Stimulated activated CD4-positive, alpha-beta T cell treated with anti-CD3 and anti-CD28 coated beads, Interleukin-1b, Interleukin-23, amount 100 ng/mL, for 4 hours (primary cell): ENCODE measurements at places on chromosomes 2 and 18.

- no peak for DNase-seq
Measured at GRCh38 chr2:153819501-153819900, 52.2 kb upstream of the GALNT13 start.

GRCh38 chr2:205471776-205472175 lies 210.5 kb upstream of the NRP2 start:
- no peak for DNase-seq

DNA sequence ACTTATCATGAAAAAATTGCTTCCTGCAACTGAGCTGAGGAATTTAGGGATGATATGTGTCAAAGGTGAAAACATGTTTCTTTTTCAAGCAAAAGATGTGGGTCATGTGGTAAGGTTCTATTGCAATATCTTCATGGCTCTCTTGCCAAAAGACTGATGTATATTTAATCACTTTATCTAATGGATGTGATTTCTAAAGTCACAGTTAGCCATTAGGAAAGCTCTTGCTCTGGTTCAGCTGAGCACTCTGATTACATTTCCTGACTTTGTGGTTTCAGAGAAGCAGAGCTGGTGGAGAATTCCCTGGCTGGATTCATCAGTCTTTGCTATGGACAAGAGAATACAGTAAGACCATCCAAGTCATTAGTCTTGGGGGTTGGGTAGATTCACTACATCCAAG lies 24.4 kb downstream of the SCN9A start:
- DNase-seq = no peak

DNA sequence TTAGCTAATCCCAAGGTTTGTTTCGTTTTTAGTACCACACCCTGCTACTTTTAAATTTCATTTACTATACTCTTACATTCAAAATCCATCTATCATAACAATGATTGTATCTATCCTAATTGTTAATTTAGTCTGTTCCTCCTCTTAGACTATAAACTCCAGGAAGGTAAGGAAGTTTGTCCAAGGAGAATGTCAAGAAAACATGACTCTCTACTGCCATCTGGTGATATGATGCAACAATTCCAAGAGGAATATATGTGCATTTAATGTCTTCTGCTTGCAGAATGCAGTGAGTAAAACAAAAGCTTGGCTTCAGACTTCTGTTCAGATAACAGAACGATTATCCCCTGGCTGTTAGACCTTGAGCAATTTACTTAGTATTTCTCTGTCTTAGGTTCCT lies 1267.1 kb downstream of the LRP1B start:
- DNase-seq = no peak

- DNase-seq = no peak
Measured at GRCh38 chr2:235935773-235936172, 232.4 kb downstream of the GBX2 start.

DNA sequence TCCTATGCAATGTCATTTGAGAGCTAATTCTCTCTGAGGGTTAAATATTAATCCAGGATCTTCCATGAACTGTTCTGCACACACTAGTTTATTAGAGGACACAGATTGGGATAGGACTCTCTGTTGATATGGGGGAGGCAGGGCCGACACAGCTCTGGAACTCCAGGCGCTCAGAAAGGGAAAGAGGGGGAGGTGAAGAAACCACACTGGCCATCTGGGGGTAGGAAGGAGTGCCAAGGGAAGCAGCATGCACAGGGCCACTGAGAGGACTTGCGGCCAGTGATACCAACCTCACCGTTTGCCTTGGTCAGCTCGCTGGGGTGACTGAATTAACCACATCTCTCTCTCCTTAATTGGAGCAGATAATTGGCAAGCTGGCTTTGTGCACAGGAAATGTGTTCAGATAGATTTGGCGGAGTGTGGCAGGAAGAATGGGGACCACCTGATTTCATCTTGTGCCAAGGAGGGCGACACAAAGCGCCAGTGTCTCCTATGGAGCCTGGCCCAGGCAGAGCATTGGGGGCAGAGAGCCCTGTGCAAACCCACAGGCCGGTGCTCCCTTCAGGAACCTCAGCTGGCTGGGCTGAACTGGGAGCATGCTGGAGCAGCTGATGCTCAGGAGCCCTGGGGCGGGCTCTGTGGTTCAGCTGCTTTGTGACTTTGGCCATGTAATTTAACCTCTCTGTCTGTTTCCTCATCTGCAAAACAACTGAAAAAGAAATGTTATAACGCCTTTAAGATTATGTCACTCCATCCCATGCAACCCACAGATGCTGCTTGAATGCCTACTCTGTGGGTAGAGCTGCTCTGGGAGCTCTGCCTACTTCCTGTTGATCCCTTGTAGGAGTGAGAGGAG lies 114.7 kb upstream of the STON1 start:
- DNase-seq = no peak

- DNase-seq = no peak
Measured at GRCh38 chr2:5459041-5459440, 233.1 kb upstream of the SOX11 start.

DNA sequence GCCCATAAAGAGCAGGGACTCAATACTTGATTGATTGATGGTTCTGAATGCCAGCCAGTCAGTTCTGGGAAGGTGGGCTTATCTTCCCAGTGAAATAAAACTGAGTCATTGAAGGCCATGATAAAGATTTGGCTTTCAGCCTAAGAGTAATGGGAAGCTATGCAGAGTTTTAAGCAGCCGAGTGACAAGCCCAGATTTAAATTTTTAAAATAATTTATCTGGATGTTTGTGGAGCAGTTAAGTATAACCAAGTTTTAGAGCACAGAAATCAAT lies 122.8 kb downstream of the RAPGEF4 start:
- DNase-seq = no peak

DNA sequence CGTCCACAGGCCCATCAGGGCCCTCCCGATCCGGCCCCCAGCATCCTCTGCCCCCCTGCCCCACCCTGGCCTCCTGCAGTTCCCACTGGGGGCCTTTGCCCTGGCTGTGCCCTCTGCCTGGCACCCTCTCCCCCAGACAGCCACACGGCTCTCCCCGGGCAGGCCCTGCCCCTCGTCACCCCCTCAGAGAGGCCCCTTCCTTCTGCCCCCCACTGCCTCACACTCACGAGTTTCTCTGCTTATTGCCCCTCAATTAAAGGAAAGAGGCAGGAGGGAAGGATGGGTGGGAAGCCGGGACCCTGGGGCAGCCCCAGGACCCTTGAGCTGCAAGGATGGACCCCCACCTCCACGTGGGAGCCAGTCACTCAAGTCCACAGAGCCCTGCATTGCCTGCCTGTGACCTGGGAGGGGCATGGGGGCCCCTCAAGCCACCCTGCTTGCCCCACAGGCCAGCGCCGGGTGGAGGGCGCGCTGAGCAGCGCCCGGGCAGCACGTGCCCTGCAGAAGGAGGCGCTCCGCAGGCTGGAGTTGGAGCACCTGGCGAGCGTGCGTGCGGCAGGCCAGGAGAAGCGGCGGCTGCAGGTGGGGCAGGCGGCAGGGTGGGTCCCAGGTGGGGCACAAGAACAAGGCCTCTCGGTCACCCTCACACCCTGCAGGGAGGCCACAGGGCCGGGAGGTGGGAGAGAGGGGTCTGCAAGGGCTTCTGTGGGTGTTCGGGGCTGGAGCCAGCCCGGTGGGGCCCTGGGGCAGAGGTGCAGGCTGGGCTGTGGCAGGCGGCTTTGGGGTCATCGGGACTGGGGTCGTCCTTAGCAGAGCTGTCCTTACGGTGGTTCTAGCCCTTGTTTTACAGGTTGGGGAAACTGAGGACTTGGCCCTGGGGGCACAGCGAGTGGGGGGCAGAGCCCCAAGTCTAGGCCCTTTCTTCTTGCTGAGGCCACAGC lies 30.5 kb upstream of the SNED1 start:
- DNase-seq = no peak

DNA sequence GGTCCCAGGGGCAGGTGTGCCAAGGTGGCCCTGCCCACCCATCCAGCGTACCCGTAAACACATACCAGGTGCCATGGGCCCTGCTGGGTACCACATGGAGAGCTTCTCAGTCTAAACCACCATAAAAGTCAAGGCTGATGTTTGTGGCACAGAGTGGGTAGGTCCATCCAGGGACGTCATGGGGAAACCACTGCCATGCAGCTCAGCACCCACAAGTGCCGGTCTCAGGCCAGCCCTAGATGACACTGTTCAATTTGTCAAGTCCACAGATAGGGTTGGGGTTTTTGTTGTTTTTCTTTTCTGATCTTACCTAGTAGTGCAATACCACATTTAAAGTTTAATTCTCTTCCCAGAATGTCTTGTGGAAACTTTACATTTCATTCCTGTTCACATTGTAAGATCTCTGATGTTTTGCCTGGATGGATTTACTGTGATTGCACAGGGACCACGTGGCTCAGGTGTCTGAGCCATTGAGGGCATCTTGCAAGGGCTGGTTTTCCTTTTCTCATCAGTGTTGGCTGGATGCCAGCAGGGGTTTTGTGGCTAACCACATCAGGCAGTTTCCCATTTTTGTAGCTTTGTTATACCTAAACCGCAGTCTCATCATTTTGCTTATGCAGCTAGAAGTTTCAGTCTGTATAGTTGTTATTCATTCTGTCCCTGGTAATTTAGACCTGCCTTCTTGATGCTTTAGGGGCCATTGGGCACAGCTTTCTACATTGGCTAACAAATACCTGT lies 64.7 kb downstream of the STK25 start:
- DNase-seq = peak; percentile 92

GRCh38 chr18:61851940-61852451 lies 40.8 kb downstream of the RNF152 start:
- no peak for DNase-seq

DNA sequence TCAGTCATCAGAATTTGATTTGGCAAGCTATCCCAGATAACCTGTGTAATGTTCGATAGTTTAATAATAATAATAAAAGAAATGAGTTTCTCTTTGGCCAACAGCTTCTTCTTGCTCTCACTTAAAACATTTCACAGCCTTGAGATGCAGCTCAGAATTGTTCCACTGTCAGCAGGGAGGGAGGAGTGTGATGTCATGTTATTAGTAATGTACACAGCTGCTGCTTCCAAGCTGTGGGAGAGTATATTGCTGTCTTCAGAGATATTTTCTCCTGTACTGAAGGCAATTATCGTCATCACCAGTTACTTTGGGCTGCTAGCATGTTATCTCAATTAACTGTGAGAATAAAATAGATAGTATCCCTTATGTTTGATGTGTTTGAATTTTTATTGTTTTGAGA lies 146.9 kb upstream of the MAP3K20 start:
- no peak for DNase-seq

DNA sequence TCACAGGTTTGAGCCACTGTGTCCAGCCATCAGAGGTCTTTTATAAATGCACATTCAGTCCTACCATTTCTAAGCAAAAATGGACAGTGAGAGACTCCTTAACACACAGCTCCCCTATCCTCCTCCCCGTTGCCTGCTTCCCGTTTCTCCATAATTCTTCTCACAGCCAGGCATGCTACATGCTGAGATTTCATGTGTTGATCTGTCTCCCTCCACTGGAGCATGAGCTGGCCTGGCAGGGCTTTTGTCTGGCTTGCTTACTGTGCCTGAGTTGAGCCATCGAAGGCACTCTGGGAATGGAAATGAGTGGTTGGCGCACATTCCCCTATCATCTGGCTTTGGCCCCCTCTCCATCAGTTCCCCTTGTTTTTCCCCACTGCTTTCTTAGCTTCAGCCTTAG lies 413.5 kb downstream of the PTPRM start:
- no peak for DNase-seq

GRCh38 chr2:45096996-45097395 lies 87.7 kb upstream of the SIX2 start:
- no peak for DNase-seq

DNA sequence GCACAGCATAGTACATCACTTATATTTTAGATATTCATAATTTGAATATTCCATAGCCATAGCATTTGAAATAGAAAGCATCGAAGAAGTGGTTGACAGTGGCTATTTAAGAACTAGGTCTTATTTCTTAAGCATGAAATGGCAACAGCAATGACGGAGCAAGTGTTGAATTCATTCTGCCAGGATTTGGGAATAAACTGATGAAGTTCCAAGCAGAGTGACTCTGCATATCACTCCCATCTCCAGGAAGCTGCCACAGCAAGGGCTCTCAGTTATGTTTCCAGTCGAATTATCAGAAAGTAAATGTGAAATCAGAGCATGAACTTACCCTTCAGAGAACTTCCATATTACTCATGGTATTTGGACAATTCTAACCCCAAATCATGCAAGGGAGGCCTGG lies 208.1 kb downstream of the IKZF2 start:
- no peak for DNase-seq

GRCh38 chr2:188235364-188235763 lies 56.3 kb upstream of the GULP1 start:
- no peak for DNase-seq

DNA sequence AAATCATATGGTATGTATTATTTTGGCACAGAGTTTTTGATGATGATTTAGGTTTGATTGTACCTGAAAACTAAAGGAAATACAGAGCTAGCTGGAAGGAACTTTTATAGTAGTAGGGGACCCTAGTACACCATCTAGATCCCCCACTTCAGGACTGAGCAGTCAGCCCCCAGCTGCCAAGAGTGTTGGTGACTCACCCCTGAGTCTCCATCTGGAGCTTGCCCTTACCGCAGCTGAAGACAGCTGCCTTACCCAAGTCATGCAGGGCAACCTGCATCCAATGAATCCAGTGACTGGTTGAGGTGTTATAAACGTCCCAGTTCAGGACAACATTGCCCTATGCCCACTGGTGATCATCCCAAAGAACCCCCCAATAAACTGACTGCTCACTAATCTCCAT lies 15.3 kb downstream of the PMS1 start:
- DNase-seq = no peak

- DNase-seq = no peak
Measured at GRCh38 chr2:158677542-158677941, 117.6 kb upstream of the DAPL1 start.

GRCh38 chr2:136008205-136008865 lies 22.9 kb upstream of the DARS1 start:
- no peak for DNase-seq

GRCh38 chr2:122414902-122415301 lies 659.5 kb downstream of the TSN start:
- DNase-seq = no peak

DNA sequence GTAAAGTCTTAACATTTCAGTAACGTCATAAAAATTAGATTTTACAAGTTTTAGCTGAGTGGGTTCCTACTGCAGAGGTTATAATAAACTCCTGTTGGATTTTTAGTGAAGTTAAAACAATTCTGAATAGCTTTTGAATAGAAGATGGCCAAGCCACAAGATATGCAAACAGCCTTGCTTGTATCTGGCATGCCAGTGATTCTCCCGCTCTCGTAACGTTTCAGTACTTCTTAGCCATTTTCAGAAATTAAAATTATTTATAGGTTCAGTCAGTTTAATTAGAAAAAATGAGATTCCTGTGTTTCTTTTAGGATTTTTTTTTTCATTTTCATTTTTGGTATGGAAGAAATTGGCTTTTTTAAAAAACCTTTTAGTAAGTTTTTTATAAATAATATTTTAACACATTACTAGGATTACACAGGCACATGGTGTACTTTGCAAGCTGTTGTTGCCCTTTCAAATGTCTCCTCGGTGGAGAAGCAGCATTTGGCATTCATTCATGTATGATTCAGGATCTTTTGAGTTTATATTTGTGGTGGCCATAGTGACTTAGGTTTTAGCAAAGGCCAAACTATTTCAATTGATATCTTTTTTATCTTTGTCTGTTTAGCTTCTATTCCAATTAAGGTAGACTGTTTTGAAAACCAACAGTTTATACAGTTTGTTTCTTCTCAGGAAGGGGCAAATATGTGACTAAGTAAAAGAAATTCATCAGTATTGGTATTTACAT lies 30.6 kb upstream of the RND3 start:
- DNase-seq = no peak

GRCh38 chr18:11316546-11316945 lies 167.2 kb upstream of the PIEZO2 start:
- no peak for DNase-seq
